Placental pericyte (primary cell): ENCODE measurements at places on chromosomes 7 and 10. TPM values are rescaled to one million over a fixed set of nuclear protein-coding genes. Genes with fewer than 3 reads are reported as not detected.

Gene CNPY1
- total RNA-seq: not detected in 2 replicates

Gene CYP2C18
- not detected in 2 replicates for total RNA-seq

Gene C10orf71
- total RNA-seq: not detected in 2 replicates

Gene GNGT1
- total RNA-seq: not detected in 2 replicates

Gene CLDN3
- total RNA-seq: not detected in 2 replicates

Gene GIMAP5
- 0.14 TPM in 1 of 2 replicates, not detected in the other for total RNA-seq

Gene LBX1
- not detected in 2 replicates for total RNA-seq

Gene TMED4
- total RNA-seq: 113 and 186 TPM in 2 replicates

Gene KCNIP2
- 0.44 and 0.57 TPM in 2 replicates for total RNA-seq

Gene PNLIPRP3
- not detected in 2 replicates for total RNA-seq

Gene EFCAB10
- under 0.01 TPM in 1 of 2 replicates, not detected in the other for total RNA-seq

Gene MYO1G
- total RNA-seq: 0.14 and 0.22 TPM in 2 replicates

Gene DOCK4
- 12.5 and 83.2 TPM in 2 replicates for total RNA-seq

Gene ARHGEF35
- total RNA-seq: 0.66 and 1.1 TPM in 2 replicates

Gene AGMO
- total RNA-seq: 0.22 TPM in 1 of 2 replicates, not detected in the other

Gene CSTF2T
- 8.8 and 19.6 TPM in 2 replicates for total RNA-seq

Gene RP9
- 6.4 and 10.9 TPM in 2 replicates for total RNA-seq

Gene PLEKHS1
- under 0.01 TPM in 1 of 2 replicates, not detected in the other for total RNA-seq

Gene GALNT17
- 0.14 TPM in 1 of 2 replicates, not detected in the other for total RNA-seq
